ENCODE measurements at places on chromosomes 13 and 19.

- no peak for DNase-seq
Observed at GRCh38 chr19:1566392-1567115, 1.6 kb downstream of the MEX3D start.

DNA sequence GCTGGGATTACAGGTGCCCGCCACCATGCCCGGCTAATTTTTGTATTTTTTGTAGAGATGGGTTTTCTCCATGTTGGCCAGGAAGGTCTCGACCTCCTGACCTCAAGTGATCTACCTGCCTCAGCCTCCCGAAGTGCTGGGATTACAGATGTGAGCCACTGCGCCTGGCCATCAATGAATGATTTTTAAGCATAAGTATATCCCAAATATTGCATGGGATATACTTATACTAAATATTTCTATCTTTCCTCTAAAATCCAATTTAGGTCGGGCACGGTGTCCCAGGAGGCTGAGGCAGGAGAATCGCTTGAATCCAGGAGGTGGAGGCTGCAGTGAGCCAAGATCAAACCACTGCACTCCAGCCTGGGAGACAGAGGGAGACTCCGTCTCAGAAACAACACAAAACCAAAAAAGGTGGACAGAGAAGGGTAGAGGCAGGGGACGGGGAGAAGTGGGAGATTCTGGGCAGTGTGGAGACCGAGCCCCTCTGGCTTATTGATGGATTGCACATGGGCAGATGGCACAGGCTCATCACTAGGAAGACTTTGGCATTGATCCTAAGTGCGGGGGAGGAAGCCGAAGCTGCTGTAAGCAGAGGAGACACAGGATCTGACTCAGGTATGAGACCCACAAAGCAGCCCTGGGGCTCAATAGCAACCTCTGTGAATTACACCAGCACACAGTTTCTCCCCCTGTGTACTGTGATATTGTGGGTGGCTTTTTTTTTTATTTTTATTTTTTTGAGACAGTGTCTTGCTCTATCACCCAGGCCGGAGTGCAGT lies 13.5 kb downstream of the ARRDC5 start:
- no peak for DNase-seq

DNA sequence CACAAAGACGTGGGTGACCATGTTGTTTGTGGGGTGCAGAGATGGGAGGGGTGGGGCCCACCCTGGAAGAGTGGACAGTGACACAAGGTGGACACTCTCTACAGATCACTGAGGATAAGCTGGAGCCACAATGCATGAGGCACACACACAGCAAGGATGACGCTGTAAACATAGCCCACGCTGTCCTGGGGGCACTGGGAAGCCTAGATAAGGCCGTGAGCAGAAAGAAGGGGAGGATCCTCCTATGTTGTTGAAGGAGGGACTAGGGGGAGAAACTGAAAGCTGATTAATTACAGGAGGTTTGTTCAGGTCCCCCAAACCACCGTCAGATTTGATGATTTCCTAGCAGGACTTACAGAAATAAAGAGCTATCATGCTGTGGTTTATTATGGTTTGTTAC lies 5.6 kb downstream of the KLK2 start:
- no peak for DNase-seq

DNA sequence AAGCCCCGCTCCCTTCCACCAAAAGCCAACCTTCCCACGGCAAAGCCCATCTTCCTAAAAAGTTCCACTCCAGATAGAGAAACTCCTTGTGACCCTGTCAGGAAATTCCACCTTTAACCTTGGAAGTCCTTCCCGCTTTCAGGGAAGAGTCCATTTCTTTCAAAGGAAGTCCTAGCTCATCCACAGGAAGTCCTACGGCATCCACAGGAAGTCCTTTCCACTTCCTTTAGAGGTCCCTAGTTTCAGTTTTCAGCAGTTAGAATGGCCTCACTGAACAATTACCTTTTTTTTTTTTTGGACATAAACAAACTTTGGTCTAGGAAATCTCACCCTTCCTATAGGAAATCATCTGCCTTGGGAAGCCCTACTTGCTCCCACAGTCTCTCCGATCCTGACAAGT lies 31.7 kb downstream of the TRPM4 start:
- DNase-seq: no peak

DNA sequence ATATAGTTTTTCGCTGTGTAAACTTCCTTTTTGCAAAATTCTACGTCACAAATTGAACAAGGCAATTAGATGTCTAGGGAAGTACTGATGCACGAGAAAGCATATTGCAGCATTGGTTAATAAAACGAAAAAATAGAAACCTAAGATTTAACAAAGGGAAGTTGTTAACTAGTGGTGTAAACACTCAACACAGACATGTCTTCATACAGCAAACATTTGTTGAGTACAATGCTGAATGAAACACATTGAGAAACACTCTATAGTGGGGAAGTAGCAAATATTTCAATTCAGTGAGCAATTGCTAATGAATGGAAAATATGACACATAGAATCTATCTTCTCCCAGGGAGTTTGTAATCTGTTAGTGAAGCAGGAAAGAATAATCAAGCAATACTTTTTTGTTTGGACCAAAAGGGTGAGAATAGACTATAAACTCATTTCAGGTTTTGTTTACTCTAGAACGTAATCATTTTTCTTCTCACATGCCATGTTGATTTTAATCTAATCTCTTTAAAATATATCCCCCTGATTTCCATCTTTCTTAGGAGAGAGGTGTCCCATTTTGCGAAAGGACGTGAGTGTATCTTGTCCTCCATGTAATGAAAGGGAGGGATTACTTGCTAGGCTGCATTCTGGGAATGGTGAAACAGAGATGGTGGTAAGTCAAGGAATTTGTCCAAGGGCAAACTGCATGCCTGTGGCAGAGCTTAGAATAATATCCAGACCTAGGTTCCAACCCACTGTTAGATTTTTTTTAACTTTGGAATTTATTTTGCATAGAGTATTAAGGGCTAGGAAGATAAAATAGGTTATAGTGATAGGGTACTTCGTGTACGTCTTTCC lies 1.7 kb upstream of the ANKRD10 start:
- DNase-seq: no peak

- DNase-seq: no peak
Observed at GRCh38 chr13:46404733-46405100, 17.7 kb upstream of the RUBCNL start.

All from stimulated activated CD8-positive, alpha-beta memory T cell treated with anti-CD3 and anti-CD28 coated beads, Interleukin-4, amount 100 ng/mL, for 1 hour (primary cell).